Lung (tissue), 17 donors: ENCODE measurements at places on chromosomes 4 and X.

DNA sequence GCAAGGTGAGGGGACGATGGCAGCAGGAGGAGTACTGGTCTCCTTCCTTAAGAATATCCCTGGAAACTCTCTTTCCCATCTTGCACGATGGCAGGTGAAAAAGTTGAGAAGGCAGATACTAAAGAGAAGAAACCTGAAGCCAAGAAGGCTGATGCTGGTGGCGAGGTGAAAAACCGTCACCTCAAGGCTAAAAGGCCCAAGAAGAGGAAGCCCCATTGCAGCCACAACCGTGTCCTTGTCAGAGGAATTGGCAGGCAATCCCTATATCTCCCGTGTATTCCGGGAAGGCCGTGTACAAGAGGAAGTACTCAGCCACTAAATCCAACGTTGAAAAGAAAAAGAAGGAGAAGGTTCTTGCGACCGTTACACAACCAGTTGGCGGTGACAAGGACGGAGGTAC, 40.0 kb downstream of the CRLF2 start:
- no peak for DNase-seq

- DNase-seq = no peak
These were observed 210.2 kb downstream of the DMD start for GRCh38 chrX:33001107-33001506.

- DNase-seq = no peak
These were observed 4.6 kb downstream of the SASH3 start for GRCh38 chrX:129784371-129784770.

DNA sequence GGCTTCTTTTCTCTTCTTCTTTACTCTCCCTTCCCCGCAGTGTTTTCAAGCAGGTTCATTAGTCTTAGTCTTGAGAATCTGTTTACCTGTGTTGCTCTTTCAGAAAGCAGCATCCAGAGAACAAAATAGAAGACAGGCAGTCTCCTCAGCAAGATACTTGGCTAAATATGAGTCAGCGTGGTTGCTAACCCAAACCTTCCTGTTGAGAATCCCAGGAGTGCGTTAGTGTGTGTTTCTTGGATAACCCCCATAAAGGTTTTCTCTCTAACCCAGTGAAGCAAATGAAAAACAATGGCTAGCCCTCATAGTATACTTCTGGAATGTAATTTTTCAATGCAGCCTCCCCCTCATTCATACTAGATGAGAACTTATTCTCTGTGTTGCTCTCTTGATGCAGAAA, 41.1 kb downstream of the BMPR1B start:
- no peak for DNase-seq

GRCh38 chr4:90584051-90584450, 456.9 kb downstream of the CCSER1 start:
- DNase-seq = no peak

- DNase-seq = no peak
These were observed 111.5 kb downstream of the GNL3L start for GRCh38 chrX:54641530-54641929.

DNA sequence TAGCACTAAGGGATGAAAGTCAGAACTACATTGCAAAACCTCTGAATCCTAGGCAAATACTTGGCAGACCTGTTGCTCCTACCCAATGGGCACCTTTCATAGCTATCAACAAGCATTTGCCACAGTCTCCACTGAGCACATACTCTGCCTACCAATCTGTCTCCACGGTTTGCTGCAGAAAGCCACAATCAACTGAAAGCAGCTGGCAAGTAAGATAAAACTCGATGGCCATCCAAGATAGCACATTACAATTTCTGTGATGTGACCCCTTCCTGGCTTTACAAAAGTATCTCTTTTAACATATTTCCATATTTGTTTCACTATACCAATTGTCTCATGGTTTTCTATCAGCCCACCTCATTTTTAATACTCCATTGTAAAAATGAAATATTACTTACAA, 1060.5 kb upstream of the INTU start:
- DNase-seq = no peak
